GM12878 (cell line): ENCODE measurements at places on chromosomes 16 and 17. TPM values are rescaled to one million over a fixed set of nuclear protein-coding genes. Genes with fewer than 3 reads are reported as not detected.

GRCh38 chr17:58232707-58233156 is 5.7 kb upstream of the LPO start:
- H3K27ac ChIP-seq, result peak overlapping the region; percentile 67
- peak overlapping the region; percentile 11; the same call in 1 of the 2 replicates for H3K4me3 ChIP-seq

DNA sequence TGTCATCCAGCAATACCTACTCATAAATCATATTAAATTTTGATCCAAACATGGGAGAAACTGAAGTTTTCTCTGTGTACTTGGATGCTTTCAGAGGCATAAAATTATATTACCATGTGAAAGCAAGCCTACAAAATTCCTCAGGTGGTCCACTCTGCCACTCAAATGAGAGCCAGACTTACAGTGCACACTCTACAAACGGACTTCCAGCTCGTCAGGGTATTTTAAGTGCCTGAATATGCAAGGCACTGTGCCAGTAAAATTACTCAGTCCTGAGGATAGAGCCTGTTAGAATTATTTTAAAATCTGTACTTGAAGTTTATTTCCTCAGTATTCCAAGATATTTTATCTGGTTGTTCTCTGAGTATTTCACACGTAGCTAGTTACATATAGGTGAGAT is 54.5 kb downstream of the TENT4B start:
- no peak for DNase-seq
- no peaks in the 10 kb centered on the region for H3K27me3 ChIP-seq
- no peak overlapping the region for H3K4me3 ChIP-seq
- peaks cover 22% of the 10 kb centered on the region for H3K4me1 ChIP-seq

GRCh38 chr16:23826528-23827045 is 9.2 kb upstream of the PRKCB start:
- H3K4me3 ChIP-seq, result 0 out of 2 replicates have a peak overlapping the region, but pooled peaks have one; percentile 1
- H3K27ac ChIP-seq, result peak overlapping the region; percentile 63
- DNase-seq, result peak; percentile 79
- peaks cover 21% of the 10 kb centered on the region for H3K4me1 ChIP-seq
- no peaks in the 10 kb centered on the region for H3K27me3 ChIP-seq

DNA sequence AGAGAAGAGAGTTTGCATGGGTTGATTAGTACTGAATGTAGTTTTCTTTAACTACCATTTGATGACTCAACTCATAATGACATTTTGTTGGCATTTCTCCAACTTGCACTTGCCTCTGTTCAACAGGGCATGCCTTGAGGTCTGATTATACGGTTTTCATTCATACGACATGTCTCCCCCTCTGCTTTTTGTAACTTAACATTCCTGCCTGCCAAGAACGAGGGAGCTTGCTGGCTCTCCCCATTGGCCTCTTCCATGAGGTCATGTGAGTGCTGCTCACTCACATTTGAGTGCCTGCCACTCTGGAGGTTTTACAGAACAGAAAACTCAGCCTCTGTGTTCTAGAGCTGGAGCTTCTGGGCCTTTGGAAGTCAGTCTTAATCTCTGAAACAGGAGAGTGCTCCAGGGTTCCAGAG is 19.7 kb downstream of the MAP2K6 start:
- H3K36me3 ChIP-seq, result no peaks in the 10 kb centered on the region
- no peaks in the 10 kb centered on the region for H3K27me3 ChIP-seq
- no peak overlapping the region for H3K4me3 ChIP-seq
- no peak overlapping the region for H3K27ac ChIP-seq

The OR3A3 gene
- not detected in 2 replicates for total RNA-seq
